Activated T-cell treated with anti-CD3 and anti-CD28 coated beads for 1 hour (primary cell): ENCODE measurements at places on chromosomes 4 and X.

GRCh38 chr4:174669270-174669669 is 147.0 kb upstream of the HPGD start:
- no peak for DNase-seq

- DNase-seq: no peak
These were observed 9.0 kb upstream of the GBA3 start for GRCh38 chr4:22683726-22684125.

DNA sequence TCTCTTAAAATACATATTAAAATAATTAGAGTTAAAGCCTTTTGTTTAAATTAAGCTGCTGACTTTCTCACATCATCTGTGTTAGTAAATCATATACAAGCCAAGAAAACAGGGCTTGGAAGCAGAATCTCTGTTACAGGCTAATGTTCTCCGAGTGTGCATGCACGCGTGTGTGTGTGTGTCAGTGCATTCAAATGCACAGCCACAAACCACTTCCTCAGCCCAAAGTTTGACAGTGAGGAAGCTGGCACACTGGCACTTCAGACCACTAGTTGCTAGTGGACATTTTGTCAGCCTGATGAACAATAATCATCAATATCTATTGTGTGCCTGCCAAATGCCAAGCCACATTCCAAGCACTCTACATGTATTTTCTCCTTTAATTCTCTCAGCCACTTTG is 5.6 kb downstream of the MAOB start:
- no peak for DNase-seq

- no peak for DNase-seq
These were observed 1.9 kb downstream of the MYL5 start for GRCh38 chr4:675980-676870.

DNA sequence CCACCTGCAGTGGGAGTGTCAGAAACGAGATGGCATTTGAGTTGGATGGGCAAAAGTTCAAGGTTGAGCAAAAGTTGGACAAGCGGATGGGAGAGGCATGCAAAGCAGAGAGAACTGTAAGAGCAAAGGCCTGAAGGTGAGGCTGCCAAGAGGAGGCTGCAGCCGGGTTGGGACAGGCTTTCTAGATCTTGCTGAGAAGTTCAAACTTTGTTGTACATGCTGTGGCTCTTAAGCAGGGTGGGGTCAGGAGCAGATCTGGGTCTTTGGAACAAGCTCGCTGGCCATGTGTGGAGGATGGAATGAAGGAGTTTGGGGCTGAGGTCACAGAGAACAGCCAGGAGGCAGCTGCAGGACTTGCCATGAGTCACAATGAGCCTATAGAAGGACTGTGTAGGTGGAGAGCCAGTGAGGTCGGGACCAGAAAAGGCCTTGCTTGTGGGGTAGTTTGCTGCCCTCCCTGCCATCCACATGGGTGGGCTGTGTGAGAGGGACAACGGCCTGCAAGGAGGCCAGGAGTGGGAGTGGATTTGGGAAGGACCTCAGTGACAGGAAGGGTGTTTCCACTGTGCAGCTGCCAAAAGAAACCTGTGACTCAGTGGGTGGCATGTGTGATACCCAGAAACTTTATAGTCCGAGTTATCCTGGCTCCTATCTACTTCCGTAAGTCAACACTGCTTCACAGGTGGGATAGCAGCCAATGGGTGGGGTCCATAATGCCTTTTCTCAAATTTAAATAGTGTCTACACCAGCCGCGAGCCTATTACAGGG is 210.4 kb downstream of the MID1IP1 start:
- no peak for DNase-seq

- DNase-seq: no peak
These were observed 104.1 kb upstream of the CASK start for GRCh38 chrX:42027367-42028000.

- DNase-seq: no peak
These were observed 371.3 kb downstream of the FBXW7 start for GRCh38 chr4:152164561-152164960.

DNA sequence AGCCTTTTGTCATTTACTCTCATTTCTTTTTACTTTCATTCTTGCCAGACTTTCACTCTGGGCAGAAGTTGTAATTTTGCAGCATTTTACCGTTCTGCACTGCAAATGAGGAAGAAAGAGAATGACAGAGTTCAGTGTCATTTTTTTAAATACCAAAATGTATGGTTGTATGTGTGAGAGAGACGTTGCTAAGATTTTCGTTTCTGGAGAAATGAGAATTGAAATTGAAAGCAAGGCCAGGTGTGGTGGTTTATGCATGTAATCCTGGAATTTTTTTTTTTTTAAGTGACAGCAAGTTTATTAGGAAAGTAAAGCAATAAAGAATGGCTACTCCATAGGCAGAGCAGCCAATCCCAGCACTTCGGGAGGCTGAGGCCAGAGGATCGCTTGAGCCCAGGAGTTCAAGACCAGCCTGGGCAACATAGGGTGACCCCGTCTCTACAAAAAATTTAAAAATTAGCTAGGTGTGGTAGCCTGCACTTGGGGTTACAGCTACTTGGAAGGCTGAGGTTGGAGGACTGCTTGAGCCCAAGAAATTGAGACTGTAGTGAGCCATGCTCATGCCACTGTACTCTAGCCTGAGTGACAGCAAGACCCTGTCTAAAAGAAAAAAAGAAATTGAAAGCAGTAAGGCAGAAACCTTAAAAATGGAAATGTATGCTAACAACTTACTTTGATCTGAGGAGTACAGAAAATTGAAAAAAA is 12.9 kb downstream of the DCK start:
- no peak for DNase-seq

DNA sequence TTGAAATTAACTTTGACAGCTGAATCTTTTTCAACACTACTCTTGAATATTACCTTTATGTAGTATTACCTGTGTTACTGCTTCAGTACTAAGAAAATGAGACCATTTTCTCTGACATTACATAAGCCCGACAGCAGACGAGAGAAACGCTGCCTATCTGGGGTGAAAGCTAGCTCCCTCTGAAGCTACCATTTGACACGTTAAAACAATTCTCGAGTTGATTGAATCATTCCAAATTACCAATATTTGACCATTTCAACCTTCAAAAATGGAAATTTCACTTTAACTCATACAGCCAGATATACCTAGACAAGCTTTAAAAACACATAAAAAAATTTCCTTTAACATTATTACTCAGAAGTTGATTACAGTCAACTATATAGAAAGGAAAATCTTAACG is 836 bp downstream of the GPM6A start:
- DNase-seq: no peak

DNA sequence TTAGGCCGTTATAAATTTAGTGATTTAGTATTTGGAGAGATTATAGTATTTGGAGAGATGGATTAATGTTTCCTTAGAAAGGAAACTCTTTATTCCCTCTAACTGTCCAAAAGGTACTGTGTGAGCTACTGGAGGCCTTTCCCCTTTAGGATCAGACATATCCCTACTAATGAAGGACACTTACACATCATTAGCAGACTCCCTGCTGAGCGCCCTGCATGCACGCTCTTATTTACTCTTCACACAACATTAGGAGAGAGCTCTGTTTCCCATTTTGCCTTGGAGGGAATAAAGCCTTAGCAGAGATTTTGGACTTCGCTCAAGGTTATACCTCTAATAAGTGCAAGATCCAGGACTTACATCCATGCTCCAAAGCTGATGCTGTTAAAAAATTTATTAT is 17.8 kb upstream of the STOX2 start:
- DNase-seq: no peak

- DNase-seq: peak; percentile 50
These were observed 167.5 kb upstream of the MAP3K15 start for GRCh38 chrX:19682712-19683331.

DNA sequence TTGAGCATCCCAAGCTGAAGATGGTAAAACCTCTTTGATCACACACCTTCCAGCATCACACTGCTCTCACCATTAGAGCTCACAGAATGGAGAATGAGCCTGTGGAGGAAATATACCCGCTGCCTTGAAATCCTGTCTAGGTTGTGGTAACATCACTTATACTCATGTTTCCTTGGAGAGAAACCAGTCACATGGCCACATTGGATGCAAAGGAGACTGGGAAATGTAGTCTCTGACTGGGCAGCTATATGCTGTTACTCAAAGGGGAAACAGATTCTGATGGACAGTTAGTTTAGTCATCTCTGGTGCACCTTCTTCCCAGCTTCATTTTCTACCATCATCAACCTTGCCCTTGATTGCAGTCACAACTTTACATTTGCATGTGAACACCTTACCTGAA is 286.3 kb downstream of the ANKRD50 start:
- no peak for DNase-seq

- DNase-seq: no peak
These were observed 2.9 kb downstream of the USP51 start for GRCh38 chrX:55486736-55487135.

DNA sequence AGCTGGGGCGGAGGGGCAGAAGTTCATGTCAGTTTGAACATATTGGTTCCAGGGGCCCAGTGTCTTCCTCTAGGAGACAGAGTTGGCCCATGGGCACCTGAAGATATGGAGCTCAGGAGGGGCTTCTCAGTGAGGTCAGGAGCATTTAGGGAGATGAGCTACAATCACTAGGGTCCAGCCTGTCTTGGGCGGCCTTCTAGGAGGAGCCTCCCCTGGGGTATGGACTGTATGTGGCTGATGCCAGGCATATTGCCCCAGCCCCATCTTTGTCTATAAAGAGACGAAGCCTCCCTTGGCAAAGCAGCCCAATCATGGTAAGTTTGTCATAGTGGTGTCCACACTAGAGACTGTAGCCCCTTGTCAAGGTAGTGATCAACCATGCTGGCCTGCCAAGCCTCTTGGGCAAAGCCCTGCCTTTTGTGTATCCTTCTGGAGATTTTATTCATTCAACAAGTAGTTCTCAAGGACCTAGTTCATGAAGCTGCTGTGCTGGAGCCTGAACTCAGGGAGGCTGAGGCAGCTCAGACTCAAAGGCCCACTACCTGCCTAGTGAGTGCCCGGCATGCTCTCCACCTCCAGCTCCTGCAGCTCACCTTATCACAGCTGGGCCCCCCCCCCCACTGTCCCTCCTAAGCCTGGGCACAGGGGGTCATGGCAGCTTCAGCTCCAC is 5.4 kb upstream of the CNGA2 start:
- DNase-seq: no peak

DNA sequence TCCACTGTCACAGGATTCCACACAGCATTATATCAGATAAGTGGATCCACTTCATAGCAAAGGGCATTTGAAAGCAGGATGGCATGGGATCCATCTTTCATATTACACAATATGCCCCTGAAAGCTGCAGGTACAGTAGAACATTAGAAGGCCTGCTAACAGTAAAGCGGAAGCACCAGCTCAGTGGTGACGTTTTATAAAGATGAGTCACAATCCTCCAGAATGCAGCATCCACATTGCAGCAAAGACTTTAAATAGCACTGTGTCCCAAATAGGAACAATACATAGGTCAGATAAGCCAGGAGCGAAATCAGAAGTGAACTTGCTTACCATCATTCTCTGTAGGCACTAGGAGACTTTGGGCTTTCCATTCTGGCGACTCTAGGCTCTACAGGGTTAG is 609.5 kb upstream of the FAT1 start:
- DNase-seq: no peak

DNA sequence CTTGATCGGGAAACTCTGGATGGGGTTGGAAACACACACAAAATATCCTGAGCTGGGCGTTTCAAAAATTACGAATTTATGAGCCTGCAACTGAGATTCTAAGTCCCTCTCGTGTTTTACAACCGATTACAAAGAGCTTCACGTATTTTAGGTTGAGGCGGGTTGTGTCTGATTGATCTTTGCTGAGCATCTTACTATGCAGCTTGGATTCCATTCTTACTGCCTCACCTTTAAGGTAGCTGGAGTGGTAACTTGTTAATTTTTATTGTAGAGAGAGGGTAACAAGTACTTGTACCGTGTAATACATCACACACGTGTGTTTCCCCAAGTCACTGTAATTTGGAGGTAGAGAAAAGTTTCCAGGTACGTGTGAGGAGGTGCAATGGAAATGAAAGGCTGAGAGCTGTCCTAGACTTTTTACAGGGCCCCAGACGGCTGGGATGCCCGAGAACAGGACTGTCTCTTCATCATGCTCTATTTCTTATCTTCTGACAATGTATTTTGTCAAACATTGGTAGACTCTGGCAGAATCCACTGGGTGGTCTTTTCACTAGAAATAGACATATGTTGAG is 97.8 kb upstream of the TENM3 start:
- no peak for DNase-seq

- no peak for DNase-seq
These were observed 180.8 kb downstream of the MAGEB17 start for GRCh38 chrX:16347968-16348670.

- no peak for DNase-seq
These were observed 20.8 kb upstream of the CEP135 start for GRCh38 chr4:55927803-55928437.

- DNase-seq: no peak
These were observed 81.6 kb downstream of the FBXO8 start for GRCh38 chr4:174201871-174202270.

GRCh38 chrX:22057667-22058066 is 25.5 kb downstream of the PHEX start:
- no peak for DNase-seq

- peak; percentile 2 for DNase-seq
These were observed 15.4 kb downstream of the FAM9C start for GRCh38 chrX:13028871-13029636.

- DNase-seq: no peak
These were observed 251.7 kb upstream of the ANKRD50 start for GRCh38 chr4:124964251-124964650.

DNA sequence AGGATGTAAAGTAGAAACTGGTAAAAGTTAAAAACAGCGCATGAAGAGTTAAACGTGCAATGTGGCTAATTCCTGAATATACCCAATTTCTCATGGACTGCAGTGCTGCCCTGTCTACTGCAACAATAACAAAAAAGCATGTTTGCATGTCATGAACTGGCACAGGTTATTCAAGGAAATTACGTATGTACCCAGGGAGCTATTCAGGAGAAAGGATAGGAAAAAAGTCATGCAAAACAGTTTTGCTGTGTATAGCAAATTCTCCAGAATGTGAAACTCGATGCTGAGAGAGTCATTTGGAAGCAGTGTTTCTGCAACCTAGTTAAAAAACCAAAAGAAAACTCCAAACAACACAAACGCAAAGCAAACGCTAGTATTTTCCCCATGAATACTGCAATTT is 381.5 kb upstream of the PRKX start:
- DNase-seq: no peak

DNA sequence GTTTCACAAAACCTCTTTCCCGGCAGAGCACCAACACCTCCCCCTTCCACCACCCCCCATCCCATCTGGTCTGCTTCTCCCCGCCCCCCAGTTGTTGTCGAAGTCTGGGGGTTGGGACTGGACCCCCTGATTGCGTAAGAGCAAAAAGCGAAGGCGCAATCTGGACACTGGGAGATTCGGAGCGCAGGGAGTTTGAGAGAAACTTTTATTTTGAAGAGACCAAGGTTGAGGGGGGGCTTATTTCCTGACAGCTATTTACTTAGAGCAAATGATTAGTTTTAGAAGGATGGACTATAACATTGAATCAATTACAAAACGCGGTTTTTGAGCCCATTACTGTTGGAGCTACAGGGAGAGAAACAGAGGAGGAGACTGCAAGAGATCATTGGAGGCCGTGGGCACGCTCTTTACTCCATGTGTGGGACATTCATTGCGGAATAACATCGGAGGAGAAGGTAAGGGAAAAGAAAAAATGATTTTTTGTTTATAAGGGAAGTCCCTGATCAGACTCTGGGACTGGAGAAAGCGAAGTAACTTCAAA is at the start of gene PDGFRA:
PDGFRA (plus strand) TSS at position 333 of the 541 bp plus-strand sequence. CDS start 29,476 bp downstream, outside the sequence.
- DNase-seq: no peak

GRCh38 chrX:15977644-15978043 is 123.0 kb upstream of the AP1S2 start:
- DNase-seq: no peak
